ENCODE measurements at places on chromosomes 4 and X.

DNA sequence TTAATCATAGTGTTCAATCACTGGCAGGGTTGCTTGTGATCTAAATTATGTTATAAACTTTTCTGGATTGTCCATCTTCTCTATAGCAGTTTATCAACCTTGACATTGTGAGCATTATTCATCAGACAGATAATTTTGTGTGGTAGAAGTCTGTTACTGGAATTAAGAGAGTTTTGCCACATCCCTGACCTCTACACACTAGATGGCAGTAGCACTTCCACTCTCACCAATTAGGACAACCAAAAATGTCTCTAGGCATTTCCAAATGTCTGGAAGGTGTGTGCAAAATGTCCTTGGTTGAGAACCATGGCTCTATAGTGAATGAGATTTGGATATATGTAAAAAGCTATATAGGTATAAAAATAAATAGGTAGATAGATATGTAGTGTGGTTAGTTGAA is 324.1 kb upstream of the FAM47C start:
- DNase-seq = no peak

DNA sequence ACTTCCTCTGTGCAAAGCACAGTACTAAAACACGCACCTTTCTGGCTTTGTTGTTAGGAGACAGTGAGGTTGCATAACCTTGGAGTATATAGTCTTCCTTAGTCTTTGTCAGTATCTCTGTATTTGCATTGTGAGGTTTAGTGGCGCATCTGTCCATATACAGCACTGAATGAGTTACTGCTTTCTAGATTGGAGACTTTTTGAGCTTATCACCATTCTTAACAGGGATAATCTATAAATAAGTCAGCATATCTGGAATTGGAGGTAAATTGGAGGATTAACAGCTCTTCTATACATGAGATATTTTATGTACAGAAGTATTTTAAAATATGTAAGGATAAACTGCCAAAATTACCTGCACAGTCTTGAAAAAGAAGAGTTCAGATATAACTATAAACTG is 4.3 kb downstream of the FHDC1 start:
- no peak for DNase-seq

- no peak for DNase-seq
Measured at GRCh38 chr4:103032574-103032973, 13.1 kb upstream of the SLC9B1 start.

GRCh38 chr4:137956256-137956655 is 285.9 kb downstream of the SLC7A11 start:
- no peak for DNase-seq

DNA sequence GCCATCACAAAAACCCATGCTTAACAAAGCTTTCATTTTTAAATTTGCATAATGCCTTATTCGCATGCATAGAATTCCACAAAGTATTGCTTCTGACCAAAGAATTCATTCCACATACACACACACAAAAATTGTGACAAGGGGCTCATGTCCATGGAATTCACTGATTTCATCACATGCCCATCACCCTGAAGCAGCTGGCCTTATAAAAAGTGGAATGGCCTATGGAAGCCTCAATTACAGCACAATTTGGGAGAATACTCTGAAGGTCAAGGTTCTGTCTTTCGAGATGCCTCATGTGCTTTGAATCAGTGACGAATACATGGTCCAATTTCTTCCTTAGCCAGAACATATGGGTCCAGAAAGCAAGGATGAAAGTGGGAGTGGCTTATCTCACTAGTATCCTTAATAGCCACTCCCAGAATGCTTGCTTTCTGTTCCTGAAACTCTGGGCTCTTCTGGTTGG is 165.7 kb downstream of the KDR start:
- DNase-seq = no peak

- no peak for DNase-seq
Measured at GRCh38 chr4:175884048-175884447, 72.0 kb upstream of the GPM6A start.

DNA sequence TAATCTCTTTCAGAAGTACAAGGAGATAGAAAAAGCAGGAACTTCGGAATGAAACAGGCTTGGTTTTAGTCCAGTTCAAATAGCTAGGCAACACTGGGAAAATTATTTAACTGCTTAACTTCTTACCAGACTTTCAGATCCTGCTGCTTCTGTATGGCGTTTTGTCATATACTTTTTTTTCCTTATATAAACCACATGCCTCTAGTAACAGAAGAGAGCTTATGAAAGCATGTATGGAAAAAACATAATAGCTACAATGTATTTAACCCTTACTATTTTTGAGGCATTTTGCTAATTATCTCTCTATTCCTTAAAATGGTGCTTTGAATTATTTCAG is 439.6 kb downstream of the INPP4B start:
- no peak for DNase-seq

DNA sequence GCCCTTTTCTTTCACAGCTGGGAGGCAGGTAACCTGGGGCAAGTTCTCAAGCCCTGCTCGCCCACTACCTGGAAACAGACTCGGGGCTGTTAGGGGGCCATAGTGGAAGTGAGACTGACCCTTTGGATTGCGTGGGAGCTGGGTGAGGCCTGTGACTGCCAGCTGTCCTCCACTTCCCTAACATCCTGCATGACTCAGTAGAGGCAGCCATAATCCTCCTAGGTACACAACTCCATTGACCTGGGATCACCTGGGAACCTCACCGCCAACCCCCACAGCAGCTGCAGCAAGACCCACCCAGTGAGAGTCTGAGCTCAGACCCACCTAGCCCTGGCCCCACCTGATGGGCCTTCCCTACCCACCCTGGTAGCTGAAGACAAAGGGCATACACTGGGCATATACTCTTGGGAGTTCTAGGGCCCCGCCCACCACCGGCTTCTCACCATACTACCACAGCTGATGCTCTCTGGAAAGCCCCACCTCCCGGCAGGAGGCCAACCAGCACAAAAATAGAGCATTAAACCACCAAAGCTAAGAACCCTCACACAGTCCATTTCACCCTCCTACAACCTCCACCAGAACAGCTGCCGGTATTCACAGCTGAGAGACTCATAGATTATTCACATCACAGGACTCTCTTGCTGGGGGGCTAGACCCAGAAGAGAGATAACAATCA is 61.1 kb upstream of the DCTD start:
- DNase-seq = no peak

- DNase-seq = no peak
Measured at GRCh38 chr4:158540125-158540907, 18.6 kb downstream of the RXFP1 start.

DNA sequence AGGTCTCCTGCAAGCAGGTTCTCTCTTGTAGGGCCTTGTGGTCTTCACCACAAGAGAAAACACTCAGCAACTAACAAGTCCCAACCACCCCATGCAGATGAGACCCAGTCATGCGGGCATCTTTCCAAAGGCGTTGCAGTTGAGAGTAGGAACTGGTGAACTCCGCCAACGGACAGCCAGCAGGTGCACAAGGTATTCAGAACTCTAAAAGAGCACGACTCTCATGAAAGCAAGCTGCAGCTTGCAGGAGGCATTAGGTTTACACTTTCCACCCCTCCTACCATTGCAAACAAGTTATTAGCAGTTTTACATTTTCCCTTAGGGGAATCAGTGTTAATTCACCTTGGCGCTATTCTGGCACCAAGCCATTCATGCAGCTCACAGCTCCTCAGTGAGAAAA is 173.4 kb upstream of the KIT start:
- no peak for DNase-seq

GRCh38 chrX:141673946-141674345 is 24.6 kb downstream of the SPANXD start:
- DNase-seq = no peak

GRCh38 chrX:7170898-7171297 is 22.9 kb upstream of the PUDP start:
- no peak for DNase-seq

- DNase-seq = no peak
Measured at GRCh38 chr4:15689540-15689939, 7.9 kb downstream of the FAM200B start.

GRCh38 chr4:103204111-103204510 is 6.0 kb upstream of the CENPE start:
- no peak for DNase-seq

DNA sequence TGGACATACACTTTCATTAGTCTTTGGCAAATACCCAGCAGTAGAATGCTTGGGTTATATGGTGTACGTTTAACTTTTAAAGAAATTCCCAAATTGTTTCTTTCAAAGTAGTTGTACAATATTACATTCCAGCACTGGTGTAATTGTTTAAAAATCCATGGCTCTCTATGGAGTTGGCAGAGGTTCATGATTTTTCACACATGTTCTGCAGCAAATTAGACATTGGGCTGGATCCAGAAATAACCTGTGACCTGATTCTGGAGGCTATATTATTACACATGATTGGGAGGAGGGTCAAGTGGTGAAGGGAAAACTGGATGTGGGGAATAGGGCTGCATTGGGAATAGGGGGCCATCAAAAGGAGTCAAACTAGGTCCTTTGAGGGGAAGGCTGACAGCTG is 41.9 kb downstream of the MAMLD1 start:
- DNase-seq = no peak
